ENCODE measurements at places on chromosomes 6 and 20.

DNA sequence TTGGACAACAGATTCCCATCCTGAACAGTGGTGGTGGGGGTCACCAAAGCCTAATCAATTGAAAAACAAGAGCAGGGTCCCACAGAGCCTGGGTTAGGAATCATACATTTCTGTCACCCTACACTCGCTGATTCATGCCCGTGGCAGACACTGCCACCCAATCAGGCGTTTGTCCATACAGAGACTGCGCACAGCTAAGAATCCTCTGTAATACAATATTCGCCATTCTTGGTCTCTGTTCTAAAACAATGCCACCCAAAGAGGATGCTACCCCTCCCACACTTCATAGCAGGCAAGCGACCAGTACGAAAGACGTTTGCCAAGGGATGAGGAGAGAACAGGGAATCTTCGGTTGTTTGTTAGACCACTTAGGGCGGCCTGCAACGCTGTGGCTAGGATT lies 28.1 kb upstream of the SLC22A23 start:
- DNase-seq: no peak

DNA sequence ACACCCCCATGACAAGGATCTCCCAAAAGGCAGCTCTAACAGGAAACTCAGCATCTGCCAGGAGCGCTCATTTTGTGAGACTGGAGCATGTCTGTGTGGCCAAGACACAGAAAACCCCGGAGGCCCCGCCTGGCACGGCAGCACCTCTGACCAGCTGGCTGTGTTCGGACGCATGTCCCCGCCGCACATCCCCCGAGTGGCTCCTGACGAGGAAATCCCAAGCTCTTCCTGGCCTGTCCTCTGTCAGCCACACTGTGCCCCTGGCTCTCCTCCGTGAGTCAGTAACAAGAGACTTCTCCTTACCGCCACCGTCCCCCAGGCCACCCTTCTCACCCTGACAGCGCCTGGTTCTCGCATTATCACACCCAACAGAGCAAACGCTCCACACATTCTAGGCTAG lies 14.4 kb downstream of the SLC2A4RG start:
- DNase-seq: no peak

DNA sequence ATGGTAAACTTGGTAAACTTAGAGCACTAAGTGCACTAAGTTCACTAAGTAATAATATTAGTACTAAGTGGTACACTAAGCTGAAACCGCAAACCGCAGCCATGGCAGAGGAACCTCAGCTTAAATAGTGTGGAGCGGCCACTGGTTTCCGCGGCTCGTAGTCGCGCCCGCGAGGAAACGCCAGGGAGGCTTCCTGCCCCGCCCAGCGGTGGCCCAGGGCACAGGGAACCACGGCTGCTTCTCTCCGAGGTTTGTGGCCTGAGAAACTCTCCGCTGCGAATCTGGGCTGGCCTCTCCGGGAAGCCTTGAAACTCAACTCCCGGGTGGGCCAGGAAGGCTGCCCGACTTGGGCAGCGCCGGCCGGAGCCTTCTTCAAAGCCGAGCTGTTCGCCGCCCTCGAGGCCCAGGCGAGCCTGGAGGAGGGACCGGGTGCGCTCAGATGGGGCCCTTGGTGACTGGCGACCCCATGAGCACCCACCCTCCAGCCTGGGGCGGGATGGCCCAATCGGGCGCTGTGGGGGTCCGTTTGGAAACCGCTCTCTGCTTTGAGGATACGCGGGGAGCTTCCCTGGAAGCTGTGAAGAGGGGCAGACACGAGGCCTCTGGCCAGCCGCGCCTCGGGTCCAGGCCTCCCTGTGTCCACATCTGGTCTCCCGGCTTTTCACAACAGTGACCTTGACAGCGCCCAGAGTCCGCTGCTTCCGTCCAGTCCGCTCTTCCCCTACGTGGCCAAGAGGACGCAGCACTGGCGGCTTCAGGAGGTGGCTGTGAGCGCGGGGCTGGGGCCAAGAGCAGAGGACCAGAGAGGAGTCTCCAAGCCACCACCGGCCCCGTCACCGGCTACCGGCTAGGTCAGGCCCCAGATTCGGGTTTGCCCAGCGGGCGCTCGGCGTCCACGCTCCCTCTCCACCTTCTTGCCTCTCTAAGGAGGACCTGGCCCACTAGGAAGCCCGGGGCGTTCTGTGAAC lies 25.4 kb upstream of the HLA-E start:
- peak; percentile 51 for DNase-seq

GRCh38 chr6:108732091-108732870 lies 115.9 kb upstream of the ARMC2 start:
- no peak for DNase-seq

- DNase-seq: no peak
Measured at GRCh38 chr20:14989535-14990290, 652.3 kb upstream of the FLRT3 start.

DNA sequence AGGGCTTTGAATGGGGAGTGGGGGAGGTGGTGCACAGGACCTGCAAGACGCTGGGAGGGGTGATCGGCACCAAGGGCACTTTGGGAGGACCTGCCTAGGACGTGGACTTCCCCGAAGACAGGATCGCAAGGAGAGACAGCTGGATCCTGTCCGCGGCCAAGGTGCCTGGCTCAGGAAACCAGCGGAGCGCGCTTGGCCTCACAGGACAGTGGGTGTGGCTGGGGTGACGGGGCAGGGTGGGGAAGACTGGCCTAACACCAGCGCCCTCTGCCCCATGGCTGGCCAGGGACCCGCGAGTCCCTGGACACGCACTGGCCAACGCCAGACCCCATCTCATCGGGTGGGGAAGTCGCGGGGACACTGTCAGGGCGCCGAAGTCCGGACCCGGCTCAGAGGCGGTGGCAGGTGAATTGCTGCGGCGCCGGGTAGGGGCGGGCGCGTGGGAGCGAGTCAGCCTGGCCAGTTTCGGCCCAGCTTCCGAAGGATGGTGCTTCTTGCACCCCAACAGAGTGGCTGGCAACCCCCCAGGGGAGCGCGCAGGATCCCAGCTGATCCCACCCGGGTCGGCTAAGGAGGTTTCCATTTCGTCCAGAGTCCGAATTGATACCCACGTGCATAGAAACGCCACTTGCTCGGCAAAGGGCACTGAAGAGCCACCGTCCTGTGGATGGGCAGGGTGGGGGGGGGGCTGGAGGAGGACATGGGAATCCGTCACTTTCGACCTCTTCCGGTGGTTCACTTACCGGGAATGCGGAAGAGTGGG lies 785 bp upstream of the THBD start:
- no peak for DNase-seq

Measured in stimulated activated CD4-positive, alpha-beta T cell treated with anti-CD3 and anti-CD28 coated beads, Interleukin-4, amount 100 ng/mL, for 1 hour (primary cell).